ENCODE measurements at places on chromosomes 4 and X.

DNA sequence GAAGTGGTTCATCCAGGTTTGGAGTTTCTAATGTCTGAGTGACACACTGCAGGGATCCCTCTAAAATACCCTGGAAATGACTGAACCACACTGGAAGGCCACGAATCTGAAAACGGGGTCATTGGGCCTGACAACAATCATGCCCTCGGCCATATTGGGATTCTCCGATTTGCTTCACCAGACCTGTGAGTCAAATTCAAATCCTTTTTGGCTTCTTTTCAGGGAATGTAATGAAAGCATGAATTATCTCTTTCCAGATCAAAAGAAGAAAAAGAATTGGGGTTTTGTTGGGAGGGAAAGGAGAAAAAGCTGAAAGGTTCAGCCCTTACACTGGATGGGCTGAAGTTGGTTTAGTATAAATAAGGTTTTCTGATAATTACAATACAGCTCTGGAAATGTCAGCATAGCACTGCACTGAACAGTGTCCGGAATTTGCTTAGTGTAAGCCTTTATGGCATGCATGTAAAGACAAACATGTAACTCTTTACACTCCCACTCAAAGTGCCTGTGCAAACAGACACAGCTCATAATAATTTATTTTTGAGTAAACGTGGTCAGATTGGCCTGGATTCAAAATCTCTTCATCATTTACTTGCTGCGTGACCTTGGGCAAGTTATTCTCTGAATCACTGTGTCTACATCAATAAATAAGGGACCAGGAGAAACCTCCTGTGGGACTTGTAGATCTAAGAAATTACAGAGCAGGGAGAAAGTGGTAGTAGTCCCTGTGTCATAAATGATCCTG lies 21.4 kb downstream of the CT47C1 start:
- DNase-seq = no peak

GRCh38 chrX:108417257-108417656 lies 21.0 kb downstream of the COL4A6 start:
- DNase-seq = no peak

DNA sequence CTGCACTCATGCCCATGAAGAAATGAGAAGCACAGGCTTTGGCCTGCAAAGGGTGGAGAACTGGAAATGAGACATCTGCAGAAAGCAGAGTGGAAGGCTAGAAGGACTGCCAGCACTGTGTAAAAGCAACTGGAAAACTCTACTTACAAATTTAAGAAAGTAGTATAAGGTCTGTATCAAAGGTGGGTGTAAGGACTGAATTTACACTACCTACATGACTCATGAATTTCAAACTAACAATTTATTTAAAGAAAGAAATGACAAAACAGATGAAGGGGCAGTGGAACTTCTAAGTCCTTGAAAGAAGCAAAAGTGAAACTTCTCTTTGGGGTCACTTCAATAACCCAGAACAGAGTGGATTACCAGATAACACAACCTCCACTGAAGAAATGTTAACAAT lies 71.2 kb downstream of the SLC10A7 start:
- no peak for DNase-seq

DNA sequence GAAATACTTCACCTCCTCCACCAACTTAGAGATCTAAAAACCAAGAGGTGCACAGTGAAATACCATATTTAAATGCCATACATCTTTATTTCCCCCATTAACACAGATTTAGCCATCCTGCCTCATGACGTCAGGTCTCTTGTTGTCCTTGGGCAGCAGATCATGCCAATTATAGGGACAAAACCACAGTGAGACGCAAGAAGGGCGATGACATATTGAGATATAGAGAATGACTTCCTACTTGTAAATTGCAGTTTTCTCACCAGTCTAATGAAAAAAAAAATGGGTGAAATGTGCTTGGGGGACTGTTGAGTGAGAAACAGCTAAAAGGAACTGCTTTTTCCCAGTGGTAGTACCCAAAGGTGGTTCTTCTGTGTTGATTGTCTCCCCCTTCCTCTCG lies 24.3 kb downstream of the RS1 start:
- no peak for DNase-seq

GRCh38 chrX:40065296-40066046 lies 32.3 kb downstream of the BCOR start:
- DNase-seq = no peak

GRCh38 chr4:8442596-8443358 lies 2.2 kb downstream of the TRMT44 start:
- no peak for DNase-seq

GRCh38 chr4:164304101-164304639 lies 449.8 kb upstream of the SMIM31 start:
- no peak for DNase-seq

GRCh38 chr4:154452798-154453346 lies 38.7 kb downstream of the DCHS2 start:
- no peak for DNase-seq

DNA sequence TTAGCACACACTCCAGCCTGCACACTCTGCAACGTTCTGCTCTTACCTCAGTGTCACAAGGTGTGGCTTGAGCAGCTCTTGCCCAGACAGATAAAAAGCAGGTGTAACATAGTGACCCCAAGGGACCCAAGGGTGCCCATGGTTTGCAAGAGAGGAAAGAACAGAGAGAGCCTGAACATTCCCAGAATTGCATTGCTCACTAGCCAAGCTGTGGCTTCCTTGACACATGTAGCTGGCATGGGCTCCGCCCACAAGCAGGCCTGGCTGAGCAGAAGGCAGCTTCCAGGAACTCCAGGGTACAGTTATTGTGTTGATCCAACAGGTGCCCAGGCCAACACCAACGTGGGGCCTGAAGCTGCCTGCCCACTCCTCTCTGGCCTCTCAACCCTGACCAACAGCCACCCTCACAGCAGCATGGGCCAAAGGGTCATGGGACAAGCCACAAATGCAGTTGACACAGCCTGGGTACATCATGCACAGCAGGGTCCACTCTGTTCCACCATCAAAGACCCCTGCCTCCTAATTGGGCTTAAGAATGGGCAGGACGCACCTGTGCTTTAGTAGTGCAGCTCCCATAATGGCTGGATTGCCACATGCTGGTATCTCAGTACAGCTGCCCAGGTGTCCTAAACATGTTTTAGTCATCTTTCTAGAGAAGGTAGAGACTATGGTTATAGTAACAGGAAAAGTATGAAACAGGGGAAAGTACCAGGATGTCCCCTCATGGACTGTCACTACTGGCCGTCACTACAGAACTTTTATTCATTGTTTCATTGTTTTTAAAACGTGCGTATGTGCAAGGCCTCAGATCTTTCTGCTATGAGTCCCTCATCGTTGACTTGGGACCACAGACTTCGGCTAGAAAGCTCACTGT lies 73.7 kb upstream of the ACSL1 start:
- no peak for DNase-seq

DNA sequence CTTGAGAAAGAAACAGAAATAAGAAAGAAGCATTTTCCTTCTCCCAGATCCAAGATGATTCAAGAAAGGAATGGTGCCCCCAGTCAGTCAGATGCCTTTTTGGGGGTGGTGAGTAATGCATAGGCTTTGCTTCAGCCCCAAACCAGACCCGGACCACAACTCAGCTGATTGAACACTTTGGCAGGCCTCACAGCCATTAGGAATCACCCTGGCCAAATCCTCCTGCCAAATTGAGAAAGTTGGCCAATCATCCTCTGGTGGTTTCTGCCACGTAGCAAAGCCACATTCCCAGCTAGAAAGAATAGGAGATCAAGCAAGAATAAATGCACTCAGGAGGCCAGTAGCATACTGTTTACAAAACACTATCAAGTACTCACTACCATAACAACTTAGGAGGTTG lies 33.7 kb downstream of the FRMD7 start:
- no peak for DNase-seq

DNA sequence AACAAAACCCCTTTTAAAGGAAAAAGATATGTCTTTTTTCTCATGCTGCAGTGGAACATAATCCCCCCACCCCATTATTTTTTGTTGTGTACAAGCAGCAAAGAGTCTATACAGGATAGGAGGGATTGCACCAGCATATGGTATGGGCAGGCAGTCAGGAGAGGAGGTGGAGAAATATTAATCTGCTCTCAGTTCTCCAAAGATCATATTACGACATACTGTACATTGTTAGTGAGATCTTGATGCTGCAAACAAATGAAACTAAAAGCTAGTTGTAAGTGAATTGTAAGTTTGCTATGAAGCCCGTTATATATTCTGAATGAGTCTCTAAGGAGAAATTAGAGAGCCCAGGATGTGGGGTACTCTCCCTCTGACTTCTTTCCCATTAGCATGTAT lies 75.3 kb downstream of the RAPGEF2 start:
- DNase-seq = no peak

DNA sequence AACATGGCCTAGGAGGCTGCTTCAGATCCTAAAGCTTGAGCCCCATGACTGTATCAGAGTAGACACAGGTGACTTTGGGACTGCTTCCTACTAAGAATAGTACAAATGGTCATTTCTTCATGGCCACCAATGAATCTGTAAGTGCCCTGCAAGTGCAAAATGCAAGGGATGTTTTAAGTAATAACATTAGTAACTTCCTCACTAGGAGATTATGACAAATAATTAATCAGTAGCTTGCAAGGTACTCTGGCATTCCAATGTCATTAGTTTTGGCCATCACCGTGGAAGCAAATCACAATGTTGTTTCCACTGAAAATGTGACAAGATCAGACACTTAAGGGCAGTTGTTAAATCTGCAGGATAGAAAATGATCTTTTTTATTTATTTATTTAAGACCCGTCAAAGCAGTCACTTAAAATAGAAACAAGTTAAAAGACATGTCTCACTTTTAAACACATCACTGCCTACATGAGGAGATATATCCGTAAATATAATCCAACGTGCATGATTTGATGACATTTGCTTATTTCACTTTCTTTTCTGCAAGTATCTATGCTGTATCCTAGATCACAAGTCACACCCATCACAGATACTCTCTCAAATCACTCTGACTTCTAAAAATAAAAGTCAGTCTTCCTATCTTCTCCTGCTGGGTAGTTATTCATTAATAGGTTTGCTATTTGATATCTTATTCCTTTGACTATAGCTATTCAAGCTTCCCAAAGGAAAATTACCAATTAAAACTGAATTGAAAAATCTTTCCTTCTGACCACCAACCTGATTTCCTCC lies 400.6 kb downstream of the IL15 start:
- no peak for DNase-seq

DNA sequence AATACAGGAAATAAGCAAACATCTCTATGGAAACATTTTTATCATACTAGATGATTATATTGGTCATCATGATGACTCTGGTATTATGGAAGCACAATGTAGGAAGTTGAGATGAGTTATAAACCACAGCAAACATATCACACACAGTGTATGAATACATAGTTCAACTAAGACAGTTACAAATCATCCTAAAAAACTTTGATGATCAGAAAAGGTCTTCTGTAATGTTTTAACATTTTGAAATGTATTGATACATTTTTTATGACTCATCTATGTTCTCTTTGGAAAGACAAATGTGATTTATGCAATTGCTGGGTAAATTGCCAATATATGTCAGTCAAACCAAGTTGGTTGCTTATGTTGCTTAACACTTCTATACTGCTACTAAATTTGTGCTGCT lies 4.8 kb downstream of the CXCL3 start:
- DNase-seq = no peak

DNA sequence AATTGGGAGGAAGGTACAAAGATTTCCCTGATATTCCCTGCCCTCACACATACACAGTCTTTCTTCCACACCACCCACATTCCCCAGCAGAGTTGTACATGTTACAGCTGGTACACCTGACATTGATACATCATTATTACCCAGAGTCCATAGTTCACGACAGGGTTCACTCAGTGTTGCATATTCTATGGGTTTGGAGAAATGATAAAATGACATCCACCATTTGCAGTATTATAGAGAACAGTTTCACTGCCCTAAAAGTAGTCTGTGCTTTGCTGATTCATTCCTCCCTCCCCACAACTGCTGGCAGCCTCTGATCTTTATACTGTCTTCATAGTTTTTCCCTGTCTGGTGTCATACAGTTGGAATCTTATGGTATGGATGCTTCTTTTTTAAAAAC lies 15.0 kb downstream of the AGA start:
- DNase-seq = no peak

GRCh38 chr4:1325176-1325480 lies 21.9 kb upstream of the UVSSA start:
- no peak for DNase-seq

DNA sequence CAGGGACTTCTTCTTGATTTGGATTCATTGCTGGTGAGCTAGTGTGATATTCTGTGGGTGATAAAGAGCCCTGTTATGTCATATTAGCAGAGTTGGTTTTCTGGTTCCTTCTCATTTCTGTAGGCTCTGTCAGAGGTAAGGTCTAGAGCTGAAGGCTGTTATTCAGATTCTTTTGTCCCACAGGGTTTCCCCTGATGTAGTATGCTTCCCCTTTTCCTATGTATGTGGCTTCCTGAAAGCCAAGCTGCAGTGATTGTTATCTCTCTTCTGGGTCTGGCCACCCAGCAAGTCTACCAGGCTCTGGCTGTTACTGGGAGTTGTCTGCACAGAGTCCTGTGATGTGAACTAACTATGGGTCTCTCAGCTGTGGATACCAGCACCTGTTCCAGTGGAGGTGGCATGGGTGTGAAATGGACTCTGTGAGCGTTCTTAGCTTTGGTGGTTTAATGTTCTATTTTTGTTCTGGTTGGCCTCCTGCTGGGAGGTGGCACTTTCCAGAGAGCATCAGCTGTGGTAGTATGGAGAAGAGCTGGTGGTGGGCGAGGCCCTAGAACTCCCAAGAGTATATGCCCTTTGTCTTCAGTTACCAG lies 373.7 kb downstream of the AR start:
- no peak for DNase-seq

- no peak for DNase-seq
Observed at GRCh38 chr4:116705466-116705865, 379.9 kb downstream of the TRAM1L1 start.

DNA sequence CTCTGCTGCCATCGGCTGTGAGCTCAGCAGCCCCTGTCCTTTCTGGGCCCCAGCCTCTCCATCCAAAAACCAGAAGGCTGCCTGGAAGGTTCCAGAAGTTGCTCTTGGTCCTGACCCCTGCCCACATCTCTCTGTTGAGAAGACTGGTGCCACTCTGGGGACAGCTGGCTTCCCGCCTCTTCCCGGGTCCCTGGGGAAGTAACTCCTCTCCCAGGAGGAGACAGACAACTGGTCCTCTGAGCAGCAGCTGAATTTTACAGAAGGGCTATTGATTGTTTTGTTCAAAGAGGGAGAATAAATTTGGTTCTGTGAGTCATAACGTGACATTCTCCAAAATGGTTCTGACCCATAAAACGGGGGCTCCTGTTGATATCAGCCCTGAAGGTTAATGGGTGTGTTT lies 61.2 kb downstream of the TRMT44 start:
- DNase-seq = no peak

- no peak for DNase-seq
Observed at GRCh38 chr4:13633671-13634070, 6.1 kb upstream of the BOD1L1 start.

- no peak for DNase-seq
Observed at GRCh38 chr4:93876754-93877153, 48.2 kb downstream of the ATOH1 start.

DNA sequence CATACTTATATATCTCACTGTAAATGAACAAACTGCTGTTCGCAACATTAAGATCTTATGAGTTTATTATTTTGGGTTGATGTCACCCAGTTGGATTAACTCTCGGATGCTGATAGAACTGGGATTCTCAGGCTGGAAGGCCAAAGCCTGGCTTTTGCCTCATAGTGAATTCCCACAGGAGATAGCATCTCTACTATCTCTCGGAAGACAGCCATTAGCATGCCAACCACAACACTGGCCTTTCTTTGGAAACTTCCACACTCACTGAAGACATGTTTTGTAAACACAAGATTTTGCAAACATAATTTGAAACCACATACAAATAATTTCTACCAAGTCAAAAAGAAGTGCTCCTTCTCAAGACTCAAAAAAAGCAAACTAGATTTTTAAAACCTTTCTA lies 4.5 kb upstream of the ATP6AP2 start:
- DNase-seq = no peak

All from stimulated activated CD8-positive, alpha-beta memory T cell treated with anti-CD3 and anti-CD28 coated beads, Interleukin-7, amount 100 ng/mL, for 1 hour (primary cell).